ENCODE measurements at places on chromosomes 2 and 18.

DNA sequence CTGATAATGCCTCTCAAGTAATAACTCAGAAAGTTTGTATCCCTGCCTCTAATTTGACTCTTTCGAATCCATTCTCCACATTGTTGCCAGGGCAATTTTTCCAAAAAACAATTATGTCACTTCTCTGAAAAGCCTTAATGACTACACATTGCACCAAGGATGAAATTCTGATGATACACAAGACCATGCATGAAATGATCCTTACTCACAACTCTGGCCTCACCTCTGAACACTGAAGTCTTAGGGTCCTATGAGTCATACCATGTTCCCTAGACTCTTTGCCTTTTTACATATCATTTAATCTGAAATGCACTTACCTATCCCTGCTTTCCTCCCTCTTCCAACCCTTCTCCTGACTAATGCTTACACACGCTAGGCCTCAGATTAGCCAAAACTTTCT is 51.0 kb downstream of the WDPCP start:
- no peak for DNase-seq

- DNase-seq: no peak
These were observed 10.3 kb downstream of the PSME4 start for GRCh38 chr2:53960476-53960875.

DNA sequence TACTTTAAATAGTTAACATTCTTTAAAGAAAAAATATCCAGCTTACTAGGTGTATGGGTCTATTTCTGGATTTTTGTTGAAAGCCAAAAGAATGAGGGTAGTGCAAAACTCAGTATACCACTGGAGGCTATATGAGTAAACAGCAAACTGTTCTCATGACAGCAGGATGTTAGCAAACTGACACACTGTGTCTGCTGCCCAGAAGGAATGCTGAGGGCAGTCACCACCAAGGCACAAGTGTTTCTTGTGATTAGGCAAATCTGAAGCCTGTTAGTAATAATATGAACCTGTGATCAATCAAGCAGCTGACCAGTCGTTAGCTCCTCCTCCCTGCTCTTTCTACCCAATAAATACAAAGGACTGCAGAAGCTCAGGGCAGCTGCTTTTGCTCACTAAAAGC is 50.5 kb upstream of the SULT1C3 start:
- no peak for DNase-seq

DNA sequence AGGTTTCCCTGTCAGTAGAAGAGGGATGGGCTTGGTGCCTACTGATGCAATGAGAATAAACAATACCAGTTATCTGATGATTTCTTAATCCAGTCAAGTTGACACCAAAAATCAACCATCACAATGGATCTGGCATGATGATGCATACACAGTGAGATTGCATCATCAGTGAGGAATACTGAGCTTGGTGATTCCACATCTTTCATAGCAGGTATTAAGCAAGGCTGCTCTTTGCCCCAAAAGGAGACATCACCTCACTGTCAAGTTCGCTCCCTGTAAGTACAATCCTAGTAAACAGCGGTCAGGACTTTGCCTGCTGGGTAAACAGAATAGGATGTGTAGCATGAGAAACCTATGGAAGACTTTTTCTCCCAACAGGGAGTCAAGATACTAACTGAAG is 282.7 kb upstream of the CDH2 start:
- DNase-seq: no peak

DNA sequence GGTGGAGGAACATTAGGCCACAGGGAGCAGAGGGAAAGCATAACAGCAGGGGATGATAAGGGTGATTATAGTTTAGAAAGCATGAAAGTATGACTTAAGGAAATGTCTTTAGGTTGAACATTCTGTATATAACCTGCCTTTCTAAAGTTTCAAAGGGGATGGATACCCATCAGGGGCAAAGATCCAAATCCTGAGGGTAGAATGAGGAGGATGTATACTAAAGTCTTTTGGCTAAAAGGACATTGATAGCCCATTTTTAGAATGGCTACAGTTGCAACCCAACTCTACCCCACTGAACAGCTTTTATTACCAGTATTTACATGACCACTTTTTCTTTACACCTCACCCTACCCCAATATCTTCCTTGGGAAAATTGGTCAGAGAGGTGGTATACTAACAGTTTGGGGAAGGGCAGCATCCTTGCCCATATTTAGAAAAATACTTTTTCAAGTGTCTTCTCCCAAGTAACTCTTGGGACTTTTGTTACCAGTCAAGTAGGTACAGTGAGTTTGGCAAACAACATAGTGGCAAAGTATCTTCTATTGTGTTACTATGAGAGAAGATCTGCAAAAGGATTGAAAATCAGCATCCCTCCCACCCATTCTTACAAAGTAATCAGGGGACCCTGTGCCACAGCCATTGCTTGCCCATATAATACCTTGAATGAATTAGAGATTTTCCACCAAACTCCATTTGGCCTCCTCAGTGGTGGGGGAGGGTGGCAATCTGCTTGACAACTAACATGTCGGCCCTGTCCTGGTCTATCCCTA is 8.3 kb downstream of the MAT2A start:
- no peak for DNase-seq

- DNase-seq: no peak
These were observed 49.3 kb downstream of the MMADHC start for GRCh38 chr2:149538138-149538833.

DNA sequence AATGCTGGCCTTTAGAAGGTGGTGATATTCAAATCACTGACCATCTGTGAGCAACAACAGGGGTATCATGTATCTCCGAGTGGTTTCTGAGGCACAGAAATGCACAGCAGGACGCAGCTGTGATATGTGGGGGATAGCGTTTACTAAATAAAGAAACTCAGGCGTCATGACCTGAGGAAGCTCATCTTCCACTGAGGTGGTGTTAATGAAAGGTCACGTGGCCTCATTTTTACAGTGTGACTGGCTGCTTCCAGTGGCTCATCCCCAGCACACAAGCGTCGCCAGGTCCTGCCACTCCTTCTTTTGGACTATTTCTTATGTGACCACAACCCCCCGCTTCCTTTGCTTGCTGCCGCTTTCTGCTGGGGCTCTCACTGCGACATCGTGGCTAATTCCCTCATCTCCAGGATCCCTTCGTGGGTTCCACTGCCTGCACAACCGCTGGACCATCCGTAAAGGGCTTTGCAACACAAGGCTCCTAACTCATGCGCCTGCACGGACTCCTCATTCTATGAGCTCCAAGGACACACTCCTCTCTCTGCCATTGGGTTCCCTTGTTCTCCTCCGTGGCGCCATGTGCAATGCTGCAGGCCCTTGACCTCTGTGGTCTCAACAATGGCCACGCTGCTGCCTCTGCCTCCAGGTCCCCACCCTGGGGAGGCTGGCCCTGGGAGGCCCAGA is 109.3 kb downstream of the MBP start:
- no peak for DNase-seq

DNA sequence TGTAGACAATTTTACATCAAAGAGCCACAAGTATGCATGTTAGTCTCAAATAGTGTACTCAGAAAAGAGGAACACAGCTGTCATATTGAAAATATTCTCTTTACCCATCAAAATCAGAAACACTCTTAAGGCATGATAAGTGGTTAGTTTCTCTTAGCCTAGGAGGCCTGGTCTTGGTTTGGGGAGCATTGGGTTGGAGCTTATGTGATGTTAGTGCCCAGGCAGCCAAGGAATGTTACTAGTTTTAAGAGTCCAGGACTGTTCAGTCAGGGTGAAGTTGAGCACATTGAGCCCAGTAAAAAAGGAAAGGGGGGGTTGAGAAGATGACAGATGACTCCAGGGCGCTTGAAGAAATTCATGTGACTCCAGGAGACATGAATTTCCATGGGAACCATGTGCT is 340.6 kb downstream of the HRH4 start:
- no peak for DNase-seq

DNA sequence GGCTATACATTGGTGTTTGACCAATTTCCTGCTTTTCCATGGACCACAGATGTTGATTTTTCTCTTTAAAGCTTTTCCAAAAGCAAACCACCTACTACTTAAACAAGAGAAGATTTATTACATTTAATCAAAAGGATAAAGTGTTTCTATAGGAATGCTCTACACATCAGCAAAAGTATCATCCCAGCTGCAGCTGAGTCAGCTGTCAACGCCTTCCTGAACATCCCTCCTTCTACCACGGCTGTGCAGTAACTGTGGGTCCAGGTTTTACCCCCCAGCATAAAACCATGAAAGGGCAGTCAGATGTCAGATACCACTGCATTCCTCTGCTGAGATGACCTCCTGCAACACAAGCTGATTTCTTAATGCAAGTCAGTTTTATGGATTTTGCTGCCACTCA is 524.5 kb upstream of the MEX3C start:
- DNase-seq: no peak

Measured in left forelimb (tissue), 1 donor.